ENCODE measurements at places on chromosomes 2 and 18.

- no peak for DNase-seq
These were observed 84.4 kb downstream of the TPGS2 start for GRCh38 chr18:36744261-36744876.

DNA sequence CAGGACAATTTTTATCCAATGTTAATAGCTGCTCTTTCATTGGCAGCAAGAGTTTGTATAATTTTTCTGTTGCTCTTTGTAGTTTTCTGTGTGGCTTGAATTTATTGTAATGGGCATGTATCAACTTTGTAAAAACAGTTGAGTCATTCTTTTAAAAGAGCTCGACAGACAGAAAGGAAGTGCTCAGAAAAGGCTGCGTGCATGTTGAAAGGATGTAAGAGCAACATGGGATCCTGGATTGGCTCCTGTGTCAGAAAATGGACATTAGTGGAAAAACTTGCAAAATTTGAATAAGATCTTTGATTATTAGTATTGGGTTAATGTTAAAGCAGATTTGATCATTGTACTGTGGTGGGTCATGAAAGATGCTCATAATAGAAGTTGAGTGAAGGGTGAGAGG is 93.3 kb upstream of the CDC42EP3 start:
- DNase-seq, result no peak

GRCh38 chr2:174611006-174611405 is 13.4 kb upstream of the WIPF1 start:
- no peak for DNase-seq

DNA sequence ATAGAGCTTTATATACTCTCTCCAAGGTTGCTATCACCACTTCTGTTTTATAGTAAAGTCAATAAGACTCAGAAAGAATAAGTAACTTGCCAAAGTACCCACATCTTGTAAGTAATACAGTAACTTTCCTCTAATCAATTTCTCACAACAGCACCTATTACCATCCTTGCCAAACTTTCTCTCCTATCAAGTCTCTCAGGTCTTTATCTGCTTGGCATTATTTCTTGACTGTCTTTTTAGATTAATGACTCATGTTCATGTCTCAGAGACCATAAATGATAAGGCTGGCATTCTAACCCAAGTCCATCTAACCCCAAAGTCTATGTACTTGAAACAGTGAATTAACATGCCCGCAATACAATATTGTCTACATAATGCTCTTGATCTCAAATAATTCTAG is 618.0 kb upstream of the ZEB2 start:
- DNase-seq, result no peak

DNA sequence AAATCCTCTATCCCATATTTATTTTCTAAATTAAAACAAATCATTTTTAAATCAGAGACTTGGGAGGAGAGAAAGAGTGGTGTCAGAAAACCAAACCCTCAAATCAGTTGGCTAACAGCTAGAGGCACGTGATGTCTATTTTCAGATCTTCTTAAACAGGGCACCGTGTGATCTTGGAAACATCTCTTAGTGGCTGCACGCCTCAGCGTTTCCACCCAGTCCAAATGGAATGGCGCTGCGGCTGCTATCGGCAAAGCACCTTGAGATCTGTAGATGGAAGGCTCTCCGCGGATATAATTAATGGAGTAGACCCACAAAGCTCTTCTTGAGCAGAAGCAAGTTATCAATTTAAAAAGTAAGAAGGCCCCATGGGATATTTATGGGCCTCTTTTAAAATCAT is 50.0 kb downstream of the NRP2 start:
- no peak for DNase-seq

GRCh38 chr18:10715791-10716190 is 190.0 kb downstream of the NAPG start:
- no peak for DNase-seq

GRCh38 chr18:78779996-78780718 is 199.5 kb upstream of the SALL3 start:
- no peak for DNase-seq

DNA sequence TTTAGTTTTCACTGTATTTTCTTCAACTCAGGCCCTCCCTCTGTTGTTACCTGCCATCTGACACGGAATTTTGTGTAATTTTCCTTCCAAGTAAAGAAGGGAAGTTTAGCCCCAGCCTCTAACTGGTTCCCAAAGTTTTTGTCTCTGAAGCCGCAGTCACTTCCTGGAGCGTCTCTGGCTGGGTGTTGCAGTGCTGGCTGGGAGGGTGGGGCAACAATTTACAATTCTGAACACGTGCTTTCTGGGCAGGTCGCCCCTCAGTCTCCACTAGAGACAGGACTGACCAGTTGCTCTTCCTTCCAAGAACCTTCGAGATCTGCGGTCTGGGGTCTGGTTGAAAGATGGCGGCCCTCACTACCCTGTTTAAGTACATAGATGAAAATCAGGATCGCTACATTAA is 3.5 kb downstream of the CNDP2 start:
- DNase-seq, result no peak

DNA sequence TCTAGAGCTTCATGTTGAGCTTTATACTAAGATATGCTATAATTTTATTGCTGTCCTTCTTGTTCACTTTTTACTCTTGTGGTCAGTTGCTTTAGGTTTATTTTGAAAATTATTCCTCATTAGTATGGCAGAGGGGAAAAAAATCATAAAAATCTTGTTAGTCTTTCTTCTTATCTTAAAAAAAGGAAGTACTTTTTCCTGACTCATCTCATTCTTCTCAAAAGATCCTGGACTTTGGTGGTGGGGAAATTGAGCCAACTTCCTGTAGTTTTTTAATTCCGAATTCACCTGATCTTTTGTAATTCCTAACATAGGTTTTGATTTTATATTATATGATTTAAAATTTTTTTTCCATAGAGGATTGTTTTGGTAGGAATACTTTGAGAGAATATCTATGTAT is 3.8 kb downstream of the SLC4A1AP start:
- no peak for DNase-seq
